ENCODE measurements at places on chromosomes 11 and 22. TPM values are rescaled to one million over a fixed set of nuclear protein-coding genes. Genes with fewer than 3 reads are reported as not detected.

Gene OR4A5
- total RNA-seq, result not detected

GRCh38 chr11:43937434-43938411 is 4.7 kb upstream of the C11orf96 start:
- DNase-seq, result no peak

Gene UBE4A
- 45.0 TPM for total RNA-seq

Gene ABTB2
- total RNA-seq, result 30.3 TPM

Gene CCDC87
- not detected for total RNA-seq

GRCh38 chr11:70399681-70400112 is 1.4 kb downstream of the CTTN start:
- DNase-seq, result no peak

GRCh38 chr22:48556751-48557150 is 1270.9 kb downstream of the BRD1 start:
- no peak for DNase-seq

Gene SCUBE1
- not detected for total RNA-seq
